Omental fat pad (tissue), 4 donors: ENCODE measurements at places on chromosomes 7 and 10. TPM values are rescaled to one million over a fixed set of nuclear protein-coding genes. Genes with fewer than 3 reads are reported as not detected.

CLEC2L gene
- not detected for total RNA-seq

SPDYE2 gene
- total RNA-seq = not detected

LRRC17 gene
- total RNA-seq = 3.2 TPM

INMT gene
- 156 TPM for total RNA-seq

SORBS1 gene
- 497 TPM for total RNA-seq

EVX1 gene
- not detected for total RNA-seq

OSBPL3 gene
- 4.3 TPM for total RNA-seq

MLXIPL gene
- 52.9 TPM for total RNA-seq

SUGCT gene
- total RNA-seq = 2.5 TPM

FGF8 gene
- not detected for total RNA-seq
